Effector memory CD8-positive, alpha-beta T cell (primary cell): ENCODE measurements at places on chromosomes 5 and 9.

DNA sequence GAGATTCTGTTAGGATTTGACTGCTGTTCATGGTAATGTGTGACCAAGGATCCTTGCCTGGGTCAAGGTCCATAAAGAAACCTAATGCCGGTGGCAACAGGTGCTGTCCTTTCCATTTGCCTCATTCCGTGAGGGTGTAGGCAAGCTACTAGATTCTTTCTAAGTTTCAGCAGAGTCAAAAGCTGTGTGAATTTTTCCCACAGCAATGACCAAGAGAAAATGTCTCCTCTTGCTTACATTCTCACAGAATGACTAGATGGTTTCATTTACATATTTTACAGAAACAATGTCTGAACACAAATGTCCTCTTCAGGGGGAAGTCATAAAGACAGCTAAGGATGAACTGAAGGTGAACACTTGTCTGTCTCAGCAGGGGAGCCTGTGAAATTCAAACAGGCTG lies 75.3 kb upstream of the SV2C start:
- no peaks in the 10 kb centered on the region for H3K4me1 ChIP-seq
- H3K27me3 ChIP-seq = peaks cover 38% of the 10 kb centered on the region
- no peak overlapping the region for H3K27ac ChIP-seq
- DNase-seq = no peak
- no peaks in the 10 kb centered on the region for H3K36me3 ChIP-seq

DNA sequence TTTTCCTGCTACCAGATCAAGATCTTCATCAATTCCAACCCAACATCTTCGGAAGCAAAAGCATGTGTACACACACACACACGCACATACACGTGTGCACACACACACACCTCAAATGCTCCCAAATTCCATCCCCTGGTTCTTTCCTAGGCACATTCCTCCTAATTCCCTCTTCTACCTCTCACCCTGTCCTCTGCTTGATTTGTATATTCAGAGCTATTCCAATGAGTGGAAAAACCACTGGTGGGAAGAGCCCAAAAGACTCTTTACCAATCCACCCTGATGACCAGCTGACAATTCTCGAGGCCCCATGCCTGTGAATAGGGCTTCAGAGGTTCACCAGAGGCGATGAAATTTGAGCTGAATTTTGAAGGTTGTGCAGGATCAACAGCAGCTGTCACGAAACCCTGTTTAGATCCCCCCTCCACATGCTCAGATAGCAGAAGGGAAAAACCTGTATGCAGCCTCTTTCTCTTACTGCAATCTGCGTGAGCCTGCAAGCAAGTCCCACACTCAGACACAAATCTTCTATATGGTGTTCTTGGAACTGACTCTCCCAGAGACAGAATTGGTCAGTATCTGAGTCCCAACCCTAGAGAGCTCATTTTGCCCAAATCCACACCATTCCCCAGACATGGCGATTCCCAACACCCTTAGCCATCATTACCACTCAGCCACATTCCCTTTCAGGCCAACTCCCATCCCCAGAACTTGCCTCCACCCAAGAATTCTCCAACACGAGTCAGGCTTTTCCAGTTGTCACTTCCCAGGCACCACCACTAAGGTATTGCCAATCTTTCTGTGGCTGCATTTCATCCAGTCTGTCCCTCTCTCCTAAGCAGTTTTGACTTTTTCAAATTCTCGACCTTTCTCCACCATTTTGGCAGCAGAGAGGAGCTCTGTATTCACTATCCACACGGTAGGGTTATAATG lies 4.3 kb upstream of the TRIO start:
- peaks cover 6% of the 10 kb centered on the region for H3K4me1 ChIP-seq
- DNase-seq = no peak
- H3K27me3 ChIP-seq = peaks cover 82% of the 10 kb centered on the region
- H3K36me3 ChIP-seq = no peaks in the 10 kb centered on the region
- no peak overlapping the region for H3K27ac ChIP-seq

DNA sequence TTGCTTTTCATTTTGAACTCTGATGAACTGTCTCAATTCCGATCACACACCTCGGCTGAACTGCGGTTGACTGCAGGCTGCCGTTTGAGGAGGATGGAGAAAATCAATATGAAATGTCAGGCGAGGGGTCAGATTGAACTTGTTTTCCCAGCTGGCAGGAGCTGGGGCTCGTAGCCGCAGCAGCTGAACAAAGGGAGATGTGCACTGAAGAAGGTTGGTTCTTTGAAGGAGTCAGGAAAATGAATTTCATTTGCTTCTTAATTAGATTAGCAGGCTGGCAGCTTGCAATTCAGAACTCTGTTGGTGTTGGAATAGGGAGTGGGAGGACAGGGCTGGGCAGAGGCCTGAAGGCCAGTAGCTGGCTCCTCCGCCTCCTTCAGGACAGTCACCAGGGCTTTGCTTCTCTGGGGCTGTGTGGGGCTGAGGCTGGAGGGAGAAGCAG lies 117.4 kb upstream of the GPR151 start:
- no peak overlapping the region for H3K4me3 ChIP-seq
- no peak overlapping the region for H3K27ac ChIP-seq
- peaks cover 26% of the 10 kb centered on the region for H3K4me1 ChIP-seq
- peaks cover 14% of the 10 kb centered on the region for H3K36me3 ChIP-seq

GRCh38 chr5:88689668-88690408 lies 193.1 kb downstream of the MEF2C start:
- no peak overlapping the region for H3K4me3 ChIP-seq
- H3K4me1 ChIP-seq = peaks cover 10% of the 10 kb centered on the region
- H3K27me3 ChIP-seq = peaks cover 97% of the 10 kb centered on the region
- H3K27ac ChIP-seq = peak overlapping the region; percentile 57
- H3K36me3 ChIP-seq = peaks cover 33% of the 10 kb centered on the region

- no peaks in the 10 kb centered on the region for H3K36me3 ChIP-seq
- H3K27me3 ChIP-seq = peaks cover 8% of the 10 kb centered on the region
- H3K27ac ChIP-seq = no peak overlapping the region
- no peak for DNase-seq
- no peaks in the 10 kb centered on the region for H3K4me1 ChIP-seq
Measured at GRCh38 chr9:70590315-70590677, 175.8 kb upstream of the KLF9 start.

GRCh38 chr9:68778635-68779034 lies 73.6 kb downstream of the PIP5K1B start:
- H3K27me3 ChIP-seq = peaks cover 10% of the 10 kb centered on the region

DNA sequence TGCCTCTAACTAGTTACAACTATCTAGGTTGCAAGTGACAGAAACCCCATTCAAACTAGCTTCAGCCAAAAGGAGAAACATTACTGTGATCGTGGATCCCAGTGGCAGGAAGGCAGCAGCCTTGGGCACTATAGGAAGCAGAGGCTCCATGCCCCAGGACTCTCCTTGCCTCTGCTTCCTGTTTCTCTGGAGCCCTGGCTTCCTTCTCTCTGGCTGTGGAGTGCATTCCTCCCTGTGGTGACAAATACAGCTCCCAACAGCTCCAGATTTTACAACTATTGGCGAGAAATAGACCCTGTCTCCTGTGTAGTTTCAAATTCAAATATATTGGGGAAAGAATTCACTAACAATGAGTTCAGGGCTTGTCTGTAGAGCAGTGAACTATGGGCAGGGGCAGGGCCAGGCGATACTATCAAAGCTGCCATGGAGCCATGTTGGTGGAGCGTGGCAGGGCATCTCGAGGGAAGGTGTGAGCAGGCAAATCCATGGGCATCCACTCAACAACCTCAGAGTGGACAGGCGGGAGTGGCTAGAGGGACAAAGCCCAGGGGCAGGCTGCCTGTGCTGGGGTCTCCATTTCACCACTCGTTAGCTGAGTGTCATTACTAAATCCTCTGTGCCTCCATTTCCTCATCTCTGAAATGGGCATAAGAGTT lies 189.5 kb downstream of the ERCC6L2 start:
- no peak overlapping the region for H3K27ac ChIP-seq
- no peak overlapping the region for H3K4me3 ChIP-seq
- H3K4me1 ChIP-seq = peaks cover 2% of the 10 kb centered on the region
- H3K27me3 ChIP-seq = peaks cover 25% of the 10 kb centered on the region
- H3K36me3 ChIP-seq = no peaks in the 10 kb centered on the region
- no peak for DNase-seq

GRCh38 chr5:100434815-100435214 lies 100.4 kb upstream of the FAM174A start:
- no peaks in the 10 kb centered on the region for H3K36me3 ChIP-seq
- H3K4me1 ChIP-seq = no peaks in the 10 kb centered on the region
- no peak overlapping the region for H3K4me3 ChIP-seq
- no peaks in the 10 kb centered on the region for H3K27me3 ChIP-seq

DNA sequence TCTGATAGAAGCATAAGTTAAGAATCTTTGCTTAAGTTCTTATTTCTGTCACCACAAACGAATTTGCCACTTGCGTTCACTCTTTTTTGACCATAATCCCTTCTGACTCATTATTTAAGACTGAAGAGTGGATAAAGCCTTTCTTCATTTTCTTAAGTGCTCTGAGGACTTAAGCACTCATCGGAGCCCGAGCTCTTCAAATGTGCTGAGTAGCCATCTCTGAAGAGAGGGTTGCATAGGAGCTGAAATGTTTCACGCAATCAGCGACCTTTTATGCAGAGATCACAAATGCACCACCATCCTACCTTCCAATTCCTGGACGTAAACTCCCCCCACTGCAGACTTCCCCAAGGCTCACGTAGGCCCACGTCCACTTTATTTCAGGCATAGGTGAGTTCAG lies 699.2 kb downstream of the IRX1 start:
- H3K27ac ChIP-seq = no peak overlapping the region
- H3K4me1 ChIP-seq = no peaks in the 10 kb centered on the region
- no peaks in the 10 kb centered on the region for H3K27me3 ChIP-seq
- DNase-seq = no peak
- no peak overlapping the region for H3K4me3 ChIP-seq

GRCh38 chr5:78560000-78560855 lies 88.3 kb downstream of the LHFPL2 start:
- H3K4me3 ChIP-seq = no peak overlapping the region
- H3K4me1 ChIP-seq = no peaks in the 10 kb centered on the region
- no peak for DNase-seq
- no peaks in the 10 kb centered on the region for H3K36me3 ChIP-seq
- peaks cover 60% of the 10 kb centered on the region for H3K27me3 ChIP-seq
- H3K27ac ChIP-seq = no peak overlapping the region

DNA sequence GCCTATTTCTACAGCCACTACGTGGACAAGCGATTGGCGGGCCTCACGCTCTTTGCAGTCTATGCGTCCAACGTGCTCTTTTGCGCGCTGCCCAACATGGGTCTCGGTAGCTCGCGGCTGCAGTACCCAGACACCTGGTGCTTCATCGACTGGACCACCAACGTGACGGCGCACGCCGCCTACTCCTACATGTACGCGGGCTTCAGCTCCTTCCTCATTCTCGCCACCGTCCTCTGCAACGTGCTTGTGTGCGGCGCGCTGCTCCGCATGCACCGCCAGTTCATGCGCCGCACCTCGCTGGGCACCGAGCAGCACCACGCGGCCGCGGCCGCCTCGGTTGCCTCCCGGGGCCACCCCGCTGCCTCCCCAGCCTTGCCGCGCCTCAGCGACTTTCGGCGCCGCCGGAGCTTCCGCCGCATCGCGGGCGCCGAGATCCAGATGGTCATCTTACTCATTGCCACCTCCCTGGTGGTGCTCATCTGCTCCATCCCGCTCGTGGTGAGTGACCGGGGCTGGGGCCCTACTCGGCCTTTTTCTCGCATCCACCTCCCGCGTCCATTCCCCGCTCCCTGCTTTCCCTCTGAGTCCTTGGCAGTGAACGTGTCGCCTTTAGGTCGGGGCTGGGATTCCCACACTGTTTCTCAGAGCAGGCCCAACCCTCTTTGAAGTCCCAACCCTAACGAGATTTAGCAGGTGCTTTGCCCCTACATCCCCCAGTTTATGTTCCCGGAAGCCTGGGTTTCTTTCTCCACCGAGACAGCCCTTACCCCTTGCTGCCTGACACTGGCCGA lies 1.8 kb downstream of the PTGER4 start:
- H3K36me3 ChIP-seq = peaks cover 78% of the 10 kb centered on the region
- H3K4me3 ChIP-seq = peak overlapping the region; percentile 100
- peaks cover 37% of the 10 kb centered on the region for H3K4me1 ChIP-seq
- H3K27me3 ChIP-seq = no peaks in the 10 kb centered on the region
- DNase-seq = peak; percentile 40

GRCh38 chr5:7894860-7895259 lies 25.9 kb downstream of the MTRR start:
- H3K4me1 ChIP-seq = no peaks in the 10 kb centered on the region
- peaks cover 89% of the 10 kb centered on the region for H3K36me3 ChIP-seq
- no peaks in the 10 kb centered on the region for H3K27me3 ChIP-seq
- no peak overlapping the region for H3K4me3 ChIP-seq

DNA sequence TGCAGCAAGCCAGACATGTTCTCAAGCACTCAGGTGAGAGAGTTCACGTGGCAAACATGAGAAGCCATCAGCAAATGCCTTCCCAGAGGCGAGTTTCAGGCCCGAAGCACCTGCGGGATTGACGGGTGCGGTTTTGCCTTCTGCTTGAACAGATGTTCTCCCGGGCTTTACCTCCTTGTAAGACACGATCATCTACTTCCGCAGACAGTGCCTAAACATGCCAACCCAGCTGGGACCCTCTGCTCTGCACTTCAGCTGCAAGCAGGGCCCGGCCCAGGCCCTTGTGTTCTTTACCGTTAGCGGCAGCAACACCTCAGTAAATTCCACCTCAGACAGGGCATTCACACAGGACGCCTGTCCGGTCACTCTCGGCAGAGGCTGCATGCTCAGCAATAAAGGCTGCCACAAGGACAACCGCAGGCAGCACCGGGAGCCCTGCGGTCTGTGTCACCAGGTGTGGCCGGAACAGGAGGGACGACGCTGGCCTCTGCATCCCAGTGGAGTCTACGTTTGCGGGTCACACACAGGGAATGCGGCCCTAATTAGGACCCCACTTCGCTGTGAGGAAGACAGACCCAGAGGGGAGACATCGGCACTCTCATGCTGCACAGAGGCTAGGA lies 139.6 kb downstream of the ROR2 start:
- no peak overlapping the region for H3K4me3 ChIP-seq
- H3K27ac ChIP-seq = no peak overlapping the region
- DNase-seq = no peak

DNA sequence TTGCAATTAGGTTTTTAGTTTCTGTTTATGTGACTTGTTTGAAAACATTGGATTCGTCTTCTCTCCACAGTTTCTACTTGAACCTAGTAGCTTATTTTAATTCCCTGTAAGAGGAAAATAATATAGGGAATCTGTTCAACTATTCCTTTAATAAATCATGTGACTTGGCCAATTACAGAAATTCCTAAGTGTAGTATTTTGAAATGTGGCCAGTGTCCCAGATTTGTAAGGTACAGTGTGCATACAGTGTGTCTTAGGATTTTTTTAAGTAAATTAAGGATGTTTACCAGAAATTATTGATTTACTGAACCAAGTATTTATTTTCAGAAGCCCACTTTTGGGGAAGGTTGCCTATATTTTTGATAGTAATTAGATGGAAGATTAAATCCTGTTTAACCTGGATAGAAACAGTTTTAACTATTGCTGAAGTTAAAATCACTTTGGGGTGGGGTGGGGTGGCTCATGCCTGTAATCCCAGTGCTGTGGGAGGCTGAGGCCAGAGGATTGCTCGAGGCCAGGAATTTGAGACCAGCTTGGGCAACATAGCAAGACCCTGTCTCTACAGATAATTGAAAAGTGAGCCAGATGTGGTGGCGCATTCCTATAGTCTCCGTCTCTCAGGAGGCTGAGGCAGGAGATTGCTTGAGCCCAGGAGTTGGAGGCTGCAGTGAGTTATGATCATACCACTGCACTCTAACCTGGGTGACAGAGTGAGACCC lies 36.9 kb downstream of the G3BP1 start:
- H3K27ac ChIP-seq = no peak overlapping the region
- no peak overlapping the region for H3K4me3 ChIP-seq
- no peak for DNase-seq
- H3K4me1 ChIP-seq = peaks cover 2% of the 10 kb centered on the region

- DNase-seq = no peak
- no peak overlapping the region for H3K27ac ChIP-seq
- H3K36me3 ChIP-seq = no peaks in the 10 kb centered on the region
- no peaks in the 10 kb centered on the region for H3K4me1 ChIP-seq
Measured at GRCh38 chr5:59760785-59761348, 132.7 kb downstream of the PDE4D start.
